ENCODE measurements at places on chromosomes 16 and 17.

GRCh38 chr17:78599419-78599818 is 22.2 kb upstream of the DNAH17 start:
- H3K27me3 ChIP-seq: peaks cover 8% of the 10 kb centered on the region
- H3K36me3 ChIP-seq: no peaks in the 10 kb centered on the region
- no peak overlapping the region for H3K4me3 ChIP-seq
- DNase-seq: no peak
- no peak overlapping the region for H3K27ac ChIP-seq

DNA sequence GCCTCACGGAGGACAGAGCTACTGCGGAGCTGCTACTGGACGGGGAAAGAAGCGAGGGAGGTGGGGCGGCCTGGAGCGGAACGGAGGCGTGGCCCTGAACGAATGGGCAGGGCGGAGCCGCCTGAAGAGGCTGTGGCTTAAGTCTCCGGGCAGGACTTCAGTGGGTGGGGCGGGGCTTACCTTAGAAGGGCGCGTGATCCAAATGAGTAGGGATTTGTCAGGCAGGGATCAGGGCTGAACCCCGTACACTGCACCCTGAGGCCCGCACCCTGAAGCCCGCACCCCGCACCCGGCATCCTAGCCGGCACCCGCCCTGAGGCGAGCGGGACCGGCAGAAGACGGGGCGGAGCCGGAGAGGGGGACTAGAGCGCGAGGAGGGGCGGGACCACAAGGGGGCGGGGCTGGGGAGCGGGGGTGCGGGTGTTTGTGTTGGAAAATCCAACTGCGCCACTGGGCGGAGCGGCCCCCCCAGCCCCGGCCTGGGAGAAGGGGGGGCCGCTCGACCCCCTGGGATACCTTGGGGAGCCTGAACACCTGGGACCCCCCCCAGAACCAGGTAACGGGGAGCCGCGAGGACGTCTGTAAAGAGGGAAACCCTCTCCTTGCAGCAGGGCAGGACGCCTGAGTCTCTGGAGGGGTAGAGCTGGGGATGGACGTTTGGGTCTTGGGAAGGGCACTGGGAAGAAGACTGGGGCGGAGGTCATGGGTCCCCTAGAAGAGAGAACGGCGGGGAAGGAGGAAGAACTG is at the start of gene KDM6B:
TSS of gene KDM6B (plus strand) at position 423 of the 747 bp plus-strand sequence. CDS start 11,338 bp downstream, outside the sequence.
- no peaks in the 10 kb centered on the region for H3K36me3 ChIP-seq
- peak within 1 kb of the TSS; percentile 99 for H3K4me3 ChIP-seq
- DNase-seq: peak; percentile 81
- peak within 1 kb of the TSS; percentile 100 for H3K27ac ChIP-seq
- H3K27me3 ChIP-seq: peaks cover 25% of the 10 kb centered on the region

DNA sequence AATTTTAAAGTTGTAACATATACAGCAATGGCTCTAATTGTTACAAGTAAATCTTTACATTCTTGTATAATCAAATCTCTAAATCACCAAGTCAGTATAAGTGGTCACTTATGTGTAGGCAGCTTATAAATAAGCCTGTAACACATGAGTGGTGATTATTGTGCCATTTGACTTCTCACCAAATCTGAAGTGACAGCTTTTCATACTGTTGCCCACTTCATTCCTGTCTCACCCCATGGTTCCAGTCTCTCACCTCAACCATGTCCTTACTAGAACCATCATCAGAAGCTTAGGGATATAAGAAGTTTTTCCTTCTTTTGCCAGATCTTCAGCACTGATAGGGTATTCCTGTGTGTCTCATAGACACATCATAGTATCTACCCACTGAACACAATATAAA is 23.5 kb downstream of the TNRC6A start:
- H3K4me3 ChIP-seq: no peak overlapping the region
- peaks cover 9% of the 10 kb centered on the region for H3K36me3 ChIP-seq
- H3K4me1 ChIP-seq: peaks cover 47% of the 10 kb centered on the region

DNA sequence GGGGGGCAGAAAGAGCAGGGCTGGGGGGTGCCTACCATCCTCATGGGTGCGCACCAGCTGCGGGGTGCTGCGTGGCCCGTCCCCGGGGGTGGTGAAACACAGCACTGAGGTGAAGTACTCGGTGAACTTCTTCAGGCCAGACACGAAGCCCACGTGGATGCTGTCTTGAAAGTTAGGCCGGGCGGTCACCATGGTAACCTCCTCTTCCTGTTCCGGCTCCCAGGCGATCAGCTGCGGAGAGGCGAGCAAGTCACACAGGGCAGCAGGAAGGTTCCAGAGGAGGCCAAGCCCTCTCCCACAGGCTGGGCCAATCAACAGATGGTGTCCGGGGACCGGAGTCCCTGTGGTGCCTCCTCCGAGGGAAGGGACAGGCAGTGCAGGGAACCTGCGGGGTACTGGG is 90.1 kb upstream of the CDC42EP4 start:
- no peaks in the 10 kb centered on the region for H3K36me3 ChIP-seq
- no peaks in the 10 kb centered on the region for H3K4me1 ChIP-seq
- H3K27ac ChIP-seq: no peak overlapping the region
- H3K27me3 ChIP-seq: peaks cover 20% of the 10 kb centered on the region
- no peak for DNase-seq

DNA sequence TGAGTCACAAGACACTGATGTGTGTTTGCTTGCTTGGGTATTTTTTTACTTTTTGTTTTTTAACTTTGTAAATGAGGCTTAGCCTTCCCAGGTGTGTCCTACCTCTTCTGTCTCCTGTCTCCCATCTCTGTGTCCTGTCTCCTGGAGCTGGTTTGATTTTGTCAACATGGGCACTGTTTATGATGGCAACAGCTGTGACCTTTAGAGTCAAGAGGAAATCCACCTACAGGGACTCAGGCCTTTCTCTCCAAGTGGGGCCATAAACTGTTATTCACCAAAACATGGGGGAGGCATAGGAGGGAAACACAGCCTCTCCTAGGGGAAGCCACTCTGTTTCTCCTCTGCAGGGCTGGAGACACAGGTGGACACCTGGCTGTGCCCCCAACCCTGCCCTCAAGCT is 13.1 kb upstream of the PLCG2 start:
- H3K36me3 ChIP-seq: no peaks in the 10 kb centered on the region
- H3K27me3 ChIP-seq: peaks cover 35% of the 10 kb centered on the region
- no peak for DNase-seq
- H3K27ac ChIP-seq: no peak overlapping the region
- H3K4me3 ChIP-seq: no peak overlapping the region
- H3K4me1 ChIP-seq: no peaks in the 10 kb centered on the region

- no peaks in the 10 kb centered on the region for H3K36me3 ChIP-seq
- H3K4me3 ChIP-seq: no peak overlapping the region
- peaks cover 8% of the 10 kb centered on the region for H3K4me1 ChIP-seq
- DNase-seq: no peak
- peaks cover 13% of the 10 kb centered on the region for H3K27me3 ChIP-seq
These were observed 39.4 kb downstream of the SYCE1L start for GRCh38 chr16:77238593-77238992.

DNA sequence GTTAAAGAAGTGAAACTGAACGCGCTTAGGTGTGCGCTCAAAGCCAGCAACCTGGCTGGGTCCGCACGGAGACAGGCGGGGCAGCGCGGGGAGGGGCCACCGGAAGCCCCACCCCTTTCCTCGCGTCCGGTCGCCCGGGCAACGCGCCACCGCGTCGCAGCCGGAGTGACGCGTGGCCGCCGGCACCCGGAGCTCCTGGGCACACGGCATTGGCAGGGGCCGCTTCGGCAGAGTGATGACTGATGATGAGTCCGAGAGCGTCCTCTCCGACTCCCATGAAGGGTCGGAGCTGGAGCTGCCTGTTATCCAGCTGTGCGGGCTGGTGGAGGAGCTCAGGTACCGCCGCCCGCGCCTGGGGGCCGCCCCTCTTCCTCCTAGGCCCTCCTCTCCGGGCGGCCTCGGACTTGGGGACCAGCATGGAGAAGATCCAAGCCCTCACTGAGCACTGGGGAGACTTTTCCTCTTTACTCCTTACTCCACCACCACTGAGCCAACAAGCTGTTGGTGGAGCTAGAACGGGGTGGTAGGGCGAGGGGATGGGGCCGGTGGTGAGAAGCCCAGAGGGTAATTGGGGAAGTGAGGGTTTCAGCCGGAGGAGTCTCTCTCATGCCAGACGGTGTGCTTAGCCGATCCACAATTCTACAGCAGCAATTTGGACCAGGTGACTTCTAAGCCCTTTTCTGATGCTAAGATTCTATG is 44.9 kb downstream of the PRSS54 start:
- peaks cover 13% of the 10 kb centered on the region for H3K4me1 ChIP-seq
- no peaks in the 10 kb centered on the region for H3K36me3 ChIP-seq
- peak overlapping the region; percentile 83 for H3K27ac ChIP-seq
- DNase-seq: peak; percentile 76
- peak overlapping the region; percentile 94 for H3K4me3 ChIP-seq

DNA sequence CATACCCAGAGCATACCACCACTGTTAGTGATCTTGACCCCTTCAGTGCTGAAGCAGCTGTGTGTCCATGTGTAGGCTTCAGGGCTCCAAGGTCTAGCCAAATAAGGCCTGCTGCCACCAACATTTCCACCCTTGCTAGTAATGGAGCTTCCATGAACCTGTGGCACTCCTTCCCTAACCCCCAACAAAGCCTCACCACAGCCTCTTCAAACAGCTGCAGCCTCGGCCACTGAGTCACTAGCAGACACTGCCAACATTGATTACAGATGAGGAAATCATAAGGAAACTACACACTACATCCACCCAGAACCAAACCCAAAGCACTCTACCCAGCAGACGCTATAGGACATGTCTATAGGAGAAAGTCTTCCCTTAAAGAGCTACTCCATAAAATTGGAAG is 610.7 kb downstream of the KCNJ2 start:
- no peak overlapping the region for H3K4me3 ChIP-seq
- peaks cover 2% of the 10 kb centered on the region for H3K27me3 ChIP-seq
- no peak overlapping the region for H3K27ac ChIP-seq
- H3K4me1 ChIP-seq: no peaks in the 10 kb centered on the region
- no peak for DNase-seq
- no peaks in the 10 kb centered on the region for H3K36me3 ChIP-seq

DNA sequence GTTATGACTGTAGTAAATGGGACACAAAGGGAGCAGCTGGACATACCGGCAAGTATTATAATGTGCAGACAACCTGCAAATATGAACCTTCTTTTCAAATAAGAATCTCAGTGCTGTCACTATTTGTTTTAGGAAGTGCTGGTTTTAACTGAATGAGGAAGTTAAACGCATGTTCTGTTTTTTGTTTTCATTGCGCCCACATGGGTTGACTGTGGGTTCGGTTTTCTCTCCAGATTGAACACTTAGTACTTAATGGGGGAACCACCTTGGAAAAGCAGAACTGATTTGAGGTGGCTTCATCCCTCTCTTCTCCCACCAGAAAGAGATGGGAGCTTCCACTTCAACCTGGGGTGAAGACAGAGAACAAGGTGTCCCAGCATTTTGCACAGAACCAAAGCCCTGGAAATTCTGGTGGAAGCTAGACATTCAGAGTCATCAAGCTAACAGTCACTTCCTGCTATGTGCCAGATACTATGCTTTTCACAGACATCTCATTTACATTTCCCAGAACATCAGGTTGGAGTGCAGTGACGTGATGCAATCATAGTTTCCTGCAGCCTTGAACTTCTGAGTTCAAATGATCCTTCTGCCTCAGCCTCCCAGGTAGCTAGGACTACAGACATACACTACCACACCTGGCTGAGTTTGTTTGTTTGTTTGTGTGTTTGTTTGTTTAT is 149.8 kb downstream of the CDH13 start:
- H3K27me3 ChIP-seq: no peaks in the 10 kb centered on the region
- H3K36me3 ChIP-seq: no peaks in the 10 kb centered on the region
- H3K27ac ChIP-seq: no peak overlapping the region
- no peak for DNase-seq
- no peak overlapping the region for H3K4me3 ChIP-seq

DNA sequence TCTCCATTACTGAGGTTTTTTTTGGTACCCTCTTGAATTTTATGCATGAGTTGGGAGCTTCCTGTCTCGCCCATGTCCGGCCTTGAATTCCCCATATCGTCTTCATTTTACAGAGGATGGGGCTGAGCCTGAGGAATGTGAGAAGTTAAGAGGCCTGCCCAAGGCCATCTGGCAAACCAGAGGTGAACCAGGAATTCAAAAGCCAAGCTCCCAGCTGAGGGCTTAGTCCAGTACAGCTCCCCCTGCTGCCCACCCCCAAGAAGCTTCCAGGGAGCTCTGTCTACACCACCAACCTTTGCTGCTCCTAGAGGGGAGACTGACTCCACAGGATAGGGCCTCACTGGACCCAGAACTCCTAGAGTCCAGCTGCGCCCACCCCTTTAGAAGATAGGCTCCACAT is 20.7 kb upstream of the C16orf78 start:
- no peaks in the 10 kb centered on the region for H3K36me3 ChIP-seq
- peaks cover 2% of the 10 kb centered on the region for H3K27me3 ChIP-seq
- H3K4me3 ChIP-seq: no peak overlapping the region
- no peak overlapping the region for H3K27ac ChIP-seq
- DNase-seq: no peak

- peaks cover 9% of the 10 kb centered on the region for H3K27me3 ChIP-seq
- peak overlapping the region; percentile 87 for H3K27ac ChIP-seq
- peak overlapping the region; percentile 93 for H3K4me3 ChIP-seq
- peak; percentile 47 for DNase-seq
These were observed 873 bp downstream of the SETD1A start for GRCh38 chr16:30958175-30959079.

- no peak overlapping the region for H3K4me3 ChIP-seq
- H3K27ac ChIP-seq: no peak overlapping the region
- no peak for DNase-seq
- H3K4me1 ChIP-seq: peaks cover 51% of the 10 kb centered on the region
- peaks cover 32% of the 10 kb centered on the region for H3K36me3 ChIP-seq
- H3K27me3 ChIP-seq: peaks cover 1% of the 10 kb centered on the region
These were observed 4.6 kb downstream of the GNA13 start for GRCh38 chr17:65051922-65052321.

DNA sequence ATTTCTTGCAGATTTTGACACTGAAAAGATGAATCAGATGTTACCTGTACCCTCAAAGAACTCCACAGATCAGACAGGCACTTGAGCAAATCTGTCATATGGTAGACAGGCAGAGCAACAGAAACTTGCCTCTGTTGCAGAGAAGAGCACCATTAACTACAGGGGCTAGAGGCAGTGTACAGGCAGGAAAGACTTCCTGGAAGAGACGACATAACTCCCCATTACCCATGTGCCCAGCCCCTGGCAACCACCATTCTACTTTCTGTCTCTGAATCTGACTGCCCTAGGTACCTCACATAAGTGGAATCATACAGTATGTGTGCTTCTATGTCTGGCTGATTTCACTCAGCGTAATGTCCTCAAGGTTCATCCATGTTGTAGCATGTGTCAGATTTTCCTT is 15.5 kb downstream of the GFOD2 start:
- H3K4me1 ChIP-seq: peaks cover 11% of the 10 kb centered on the region
- no peak overlapping the region for H3K27ac ChIP-seq
- no peak for DNase-seq
- H3K27me3 ChIP-seq: no peaks in the 10 kb centered on the region
- H3K4me3 ChIP-seq: no peak overlapping the region

DNA sequence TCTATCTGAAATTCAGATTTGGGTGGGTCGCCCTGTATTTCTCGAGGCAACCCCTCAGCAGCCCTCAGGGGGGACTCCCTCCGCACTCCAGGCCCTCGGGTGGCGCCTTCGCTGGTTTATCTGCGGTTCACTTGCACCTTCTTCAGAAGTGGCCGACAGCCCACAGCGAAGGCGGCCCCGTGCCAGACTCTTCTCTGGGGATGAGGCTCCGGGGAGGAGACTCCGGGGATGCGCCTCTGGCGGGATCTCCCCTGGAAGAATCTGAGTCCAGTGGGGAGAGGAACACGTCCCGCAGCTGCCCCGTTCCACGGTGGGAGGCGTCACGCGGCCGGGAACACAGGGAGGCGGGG is 63.9 kb upstream of the DNAJA2 start:
- 0 out of 2 replicates have a peak, but pooled peaks cover 4% of the 10 kb centered on the region for H3K4me1 ChIP-seq
- peaks cover 15% of the 10 kb centered on the region for H3K27me3 ChIP-seq
- H3K27ac ChIP-seq: no peak overlapping the region
- DNase-seq: no peak

GRCh38 chr17:53148058-53148457 is 674.7 kb upstream of the KIF2B start:
- no peaks in the 10 kb centered on the region for H3K4me1 ChIP-seq
- no peak for DNase-seq
- H3K27ac ChIP-seq: no peak overlapping the region
- H3K36me3 ChIP-seq: no peaks in the 10 kb centered on the region
- no peaks in the 10 kb centered on the region for H3K27me3 ChIP-seq

Data from HFFc6 (cell line).